Stimulated activated CD8-positive, alpha-beta memory T cell treated with anti-CD3 and anti-CD28 coated beads, Interleukin-4, amount 100 ng/mL, for 1 hour (primary cell): ENCODE measurements at places on chromosomes 4 and X.

- no peak for DNase-seq
These were observed 19.8 kb upstream of the PPP1R2C start for GRCh38 chrX:42797651-42798269.

GRCh38 chr4:149972407-149972806 is 105.8 kb upstream of the DCLK2 start:
- DNase-seq, result no peak

DNA sequence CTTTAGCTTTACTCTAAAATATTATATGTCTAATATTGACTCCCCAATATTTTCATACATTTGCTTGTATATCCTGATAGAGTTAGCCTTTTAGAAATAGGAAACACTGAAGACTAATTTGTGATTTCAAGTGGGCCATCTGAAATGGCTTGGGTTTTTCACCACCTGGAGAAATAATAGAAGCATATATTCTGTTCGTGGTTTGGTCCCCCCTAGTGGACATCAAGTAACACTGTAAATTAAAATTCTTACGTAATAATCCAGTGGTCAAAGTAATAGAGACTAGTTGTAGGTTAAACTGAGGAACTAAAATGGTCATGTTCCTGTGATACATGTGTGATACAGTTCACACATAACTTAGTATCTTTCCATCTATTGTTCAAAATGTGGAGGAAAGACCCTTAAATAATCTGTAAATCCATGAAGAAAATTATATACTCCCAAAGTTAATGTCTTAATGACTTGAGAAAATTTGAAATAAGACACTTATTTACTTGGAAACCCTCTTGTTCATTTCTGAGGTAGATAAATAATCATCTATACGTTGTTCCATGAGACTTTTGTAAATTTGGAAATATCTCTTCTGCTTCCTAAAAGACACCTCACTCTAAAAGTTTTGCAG is 79.8 kb upstream of the SMARCAD1 start:
- DNase-seq, result no peak

DNA sequence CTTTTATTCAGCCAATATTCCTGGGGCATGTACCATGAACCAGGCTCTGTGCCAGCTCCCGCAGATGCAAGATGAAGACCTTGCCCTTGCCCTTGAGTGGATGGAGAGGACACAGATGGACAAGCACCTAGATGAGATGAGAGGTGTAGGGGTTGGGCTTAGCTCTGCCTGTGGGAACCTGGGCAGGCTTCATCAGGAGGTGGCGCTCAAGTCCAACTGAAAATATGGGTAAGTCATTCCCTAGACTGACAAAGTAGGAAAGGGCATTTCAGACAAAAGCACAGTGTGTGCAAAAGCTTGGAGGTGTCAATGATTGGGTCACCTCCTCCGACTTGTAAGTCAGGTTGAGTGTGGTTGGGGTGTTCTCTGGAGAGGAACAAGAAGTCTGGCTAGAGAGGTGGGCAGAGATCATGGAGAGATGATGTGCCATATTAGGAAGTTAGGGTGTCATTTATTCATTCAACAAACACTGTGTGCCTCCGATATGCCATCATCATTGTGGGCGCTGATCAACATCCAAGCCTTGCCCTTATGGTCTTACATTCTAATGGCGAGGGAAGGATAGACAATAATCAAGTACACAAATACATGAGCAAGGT is 64.6 kb downstream of the ANAPC4 start:
- no peak for DNase-seq

DNA sequence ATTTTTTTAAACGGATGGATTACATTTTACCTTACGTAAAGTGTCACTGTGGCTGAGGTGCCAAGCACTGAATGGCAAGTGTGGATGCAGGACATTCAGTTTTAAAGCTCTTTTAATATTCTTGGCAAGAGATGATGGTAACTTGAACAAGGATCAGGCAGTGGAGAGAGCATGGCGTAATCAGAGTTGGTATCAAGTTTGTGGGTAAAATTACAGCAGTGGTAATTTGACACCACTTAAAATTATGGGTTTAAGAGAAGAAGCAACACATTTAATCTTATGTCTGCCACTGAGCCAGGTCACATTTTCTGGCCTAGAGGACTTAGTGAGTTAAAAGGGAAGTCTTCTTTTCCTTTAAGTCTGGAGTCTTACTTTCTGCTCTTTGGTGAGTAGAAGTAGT is 100.5 kb downstream of the NAA11 start:
- no peak for DNase-seq

DNA sequence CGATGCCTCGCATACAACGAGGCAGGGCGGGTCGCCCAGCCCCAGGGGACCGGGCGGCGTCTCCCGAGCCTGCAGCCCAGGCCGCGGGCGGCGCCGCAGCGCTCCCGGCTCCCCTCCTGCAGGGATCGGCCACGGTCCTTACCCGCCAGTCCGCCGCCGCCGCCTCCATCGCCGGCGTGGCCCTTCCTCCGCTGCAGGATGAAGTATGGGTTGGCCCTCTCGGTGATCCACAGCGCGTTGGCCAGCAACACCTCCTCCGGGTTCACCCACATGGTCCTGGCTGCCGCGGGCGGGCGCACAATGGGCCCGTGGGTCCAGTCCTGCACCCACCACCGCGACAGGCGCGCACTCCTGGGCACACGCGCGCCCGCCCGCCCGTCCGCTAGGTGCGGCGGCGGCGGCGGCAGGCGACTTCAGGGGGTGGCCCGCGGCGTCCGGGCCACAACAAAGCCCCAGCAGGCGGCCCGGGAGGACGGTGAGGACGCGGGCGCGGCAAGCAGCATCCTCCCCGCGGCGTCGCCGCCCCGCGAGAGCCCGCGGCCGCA is 339 bp downstream of the TBC1D9 start:
- no peak for DNase-seq

- no peak for DNase-seq
These were observed 315.8 kb upstream of the TEX13C start for GRCh38 chrX:125003746-125004446.

DNA sequence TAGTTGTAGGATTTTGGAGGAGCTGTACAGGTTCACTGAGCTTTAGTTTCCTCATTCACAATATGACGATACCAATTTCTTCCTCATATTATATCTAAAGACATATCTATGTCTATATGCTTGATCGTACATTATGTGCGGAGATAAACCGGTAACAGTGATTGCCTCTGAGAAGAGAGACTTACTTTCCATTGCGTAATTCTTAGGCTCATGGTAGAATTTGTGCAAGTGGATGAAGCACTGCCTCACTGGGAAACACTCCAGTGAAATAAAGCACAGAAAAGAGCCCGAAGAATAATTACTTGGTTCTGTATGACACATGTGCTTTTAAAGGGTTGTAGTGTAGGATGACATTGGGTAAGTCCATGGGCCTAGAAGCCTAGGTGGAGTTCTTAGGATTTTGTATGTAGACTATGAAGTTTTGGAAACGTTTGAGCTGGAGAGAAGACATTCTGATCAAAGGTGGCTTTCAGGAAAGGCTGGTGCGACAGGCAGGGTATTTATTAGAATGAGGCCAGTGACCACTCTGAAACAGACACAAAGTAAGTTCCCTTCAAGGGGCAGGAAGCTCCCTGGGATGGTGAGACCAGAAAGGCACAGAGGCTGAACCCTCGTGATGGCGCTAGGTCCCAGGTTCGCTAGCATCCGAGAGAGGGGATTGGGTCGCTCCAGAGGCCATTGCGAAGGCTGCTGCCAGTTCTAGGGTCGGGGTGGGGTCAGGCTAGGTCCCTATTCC is 649 bp upstream of the VBP1 start:
- DNase-seq, result peak; percentile 1

- DNase-seq, result no peak
These were observed 222.4 kb downstream of the FBXO8 start for GRCh38 chr4:174061026-174061425.

GRCh38 chr4:51843309-51844152 is 578 bp downstream of the DCUN1D4 start:
- DNase-seq, result no peak

- no peak for DNase-seq
These were observed 62.5 kb downstream of the RGS12 start for GRCh38 chr4:3355266-3355748.

GRCh38 chr4:76589402-76589801 is 154.4 kb downstream of the SHROOM3 start:
- no peak for DNase-seq

DNA sequence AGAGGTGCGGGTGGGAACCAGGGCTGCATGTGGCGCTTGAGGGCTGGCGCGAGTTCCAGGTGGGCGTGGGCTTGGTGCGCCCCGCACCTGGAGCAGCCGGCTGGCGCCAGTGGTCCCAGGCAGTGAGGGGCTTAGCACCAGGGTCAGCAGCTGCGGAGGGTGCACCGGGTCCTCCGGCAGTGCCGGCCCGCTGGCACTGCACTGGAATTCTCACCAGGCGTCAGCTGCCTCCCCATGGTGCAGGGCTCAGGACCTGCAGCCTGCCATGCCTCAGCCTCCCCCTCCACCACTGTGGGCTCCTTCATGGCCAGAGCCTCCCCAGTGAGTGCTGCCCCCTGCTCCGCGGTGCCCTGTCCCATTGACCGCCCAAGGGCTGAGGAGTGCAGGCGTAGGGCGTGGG is 174.0 kb downstream of the ADAM29 start:
- DNase-seq, result no peak

DNA sequence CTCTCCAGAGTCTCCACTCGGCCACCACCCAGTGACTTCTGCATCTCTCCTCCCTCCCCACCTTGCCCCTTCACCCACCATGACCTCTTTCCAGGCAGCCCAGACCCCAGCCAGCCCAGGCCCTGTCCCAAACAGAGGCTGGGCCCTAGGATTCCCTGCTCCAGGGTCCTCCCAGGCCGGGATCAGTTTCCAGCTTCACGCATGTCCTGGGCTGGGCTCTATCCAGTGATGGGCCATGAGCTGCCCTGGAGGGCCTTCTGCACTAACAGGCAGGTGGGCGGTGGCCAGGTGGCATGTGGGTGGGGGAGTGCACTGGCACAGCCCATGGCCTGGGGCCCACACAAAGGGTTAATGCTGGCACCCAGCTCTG is 20.4 kb upstream of the ADD1 start:
- DNase-seq, result no peak

- no peak for DNase-seq
These were observed 41.7 kb downstream of the FAM193A start for GRCh38 chr4:2578106-2578505.
